ENCODE measurements at places on chromosomes 11 and 22.
A peak's percentile ranks its signal among the peaks of the same experiment; 100 is the strongest.

- no peak for DNase-seq
These were observed 22.6 kb downstream of the TPBGL start for GRCh38 chr11:75262961-75263852.

GRCh38 chr11:76161261-76161961 is 44.9 kb downstream of the WNT11 start:
- DNase-seq, result no peak

DNA sequence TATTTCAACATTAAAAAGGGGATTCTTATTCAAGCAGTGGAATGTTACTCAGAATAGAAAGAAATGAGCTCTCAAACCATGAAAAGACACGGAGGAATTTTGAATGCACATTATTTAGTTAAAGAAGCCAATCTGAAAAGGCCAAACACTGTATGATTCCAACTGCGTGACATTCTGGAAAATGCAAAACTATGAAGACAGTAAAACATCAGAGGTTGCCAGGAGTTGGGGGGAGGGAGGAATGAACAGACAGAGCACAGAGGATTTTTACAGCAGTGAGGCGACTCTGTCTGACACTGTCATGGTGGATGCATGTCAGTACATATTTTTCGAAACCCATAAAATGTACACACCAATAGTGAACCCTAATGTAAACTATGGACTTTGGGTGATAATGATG is 22.9 kb upstream of the THY1 start:
- no peak for DNase-seq

- DNase-seq, result peak; percentile 91
These were observed 6.0 kb upstream of the IFT27 start for GRCh38 chr22:36781656-36782627.

DNA sequence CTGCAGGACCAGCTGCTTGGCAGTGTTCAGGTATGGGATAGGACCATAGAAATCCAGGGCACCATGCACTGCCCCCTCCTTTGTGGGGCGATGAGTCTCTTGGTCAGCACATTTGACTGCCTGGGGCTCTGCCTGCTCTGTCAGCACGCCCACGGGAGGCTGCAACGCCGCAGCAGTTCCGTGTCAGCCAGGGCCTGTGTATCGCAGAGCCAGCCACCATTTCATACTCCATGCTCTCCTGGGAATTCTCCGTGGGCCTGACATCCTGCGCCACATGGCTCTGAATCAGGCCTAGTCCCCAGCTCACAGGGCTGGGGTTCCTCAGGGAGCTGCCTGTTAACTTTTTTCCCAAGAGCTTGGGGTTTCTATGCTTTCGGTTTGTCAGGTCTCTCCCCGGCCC is 16.9 kb upstream of the RELT start:
- no peak for DNase-seq

DNA sequence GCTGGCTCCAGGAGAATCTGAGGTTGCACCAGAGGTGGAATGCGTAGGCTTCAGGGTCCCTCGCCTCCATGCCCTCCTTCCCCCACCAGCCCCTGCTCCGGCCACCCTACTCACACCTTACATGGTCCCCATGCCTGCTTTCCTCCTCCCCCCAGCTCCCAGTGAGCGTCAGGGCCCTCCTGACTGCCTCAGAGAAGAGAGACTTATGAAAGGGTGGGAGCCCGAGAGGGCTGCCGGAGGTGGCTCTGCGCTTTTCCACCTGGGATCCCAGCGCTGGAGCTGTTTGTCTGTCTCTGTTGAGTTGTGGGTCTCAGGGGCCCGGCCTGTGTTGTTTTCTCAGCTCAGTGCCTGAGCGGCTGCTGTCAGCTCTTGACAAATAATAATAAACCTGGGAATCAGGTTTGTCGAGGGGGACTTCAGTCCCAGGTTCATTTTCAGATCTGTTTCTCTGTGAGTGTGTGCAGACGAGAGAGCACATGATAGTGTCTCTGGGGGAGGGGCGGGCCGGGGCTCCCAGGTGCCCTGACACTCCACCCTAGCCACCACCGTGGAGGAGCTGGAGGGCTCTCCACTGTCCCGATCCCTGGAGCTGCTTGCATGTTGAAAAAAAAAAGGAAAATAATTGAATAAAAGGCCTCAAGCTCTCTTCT is 153.7 kb downstream of the FEZ1 start:
- DNase-seq, result no peak

DNA sequence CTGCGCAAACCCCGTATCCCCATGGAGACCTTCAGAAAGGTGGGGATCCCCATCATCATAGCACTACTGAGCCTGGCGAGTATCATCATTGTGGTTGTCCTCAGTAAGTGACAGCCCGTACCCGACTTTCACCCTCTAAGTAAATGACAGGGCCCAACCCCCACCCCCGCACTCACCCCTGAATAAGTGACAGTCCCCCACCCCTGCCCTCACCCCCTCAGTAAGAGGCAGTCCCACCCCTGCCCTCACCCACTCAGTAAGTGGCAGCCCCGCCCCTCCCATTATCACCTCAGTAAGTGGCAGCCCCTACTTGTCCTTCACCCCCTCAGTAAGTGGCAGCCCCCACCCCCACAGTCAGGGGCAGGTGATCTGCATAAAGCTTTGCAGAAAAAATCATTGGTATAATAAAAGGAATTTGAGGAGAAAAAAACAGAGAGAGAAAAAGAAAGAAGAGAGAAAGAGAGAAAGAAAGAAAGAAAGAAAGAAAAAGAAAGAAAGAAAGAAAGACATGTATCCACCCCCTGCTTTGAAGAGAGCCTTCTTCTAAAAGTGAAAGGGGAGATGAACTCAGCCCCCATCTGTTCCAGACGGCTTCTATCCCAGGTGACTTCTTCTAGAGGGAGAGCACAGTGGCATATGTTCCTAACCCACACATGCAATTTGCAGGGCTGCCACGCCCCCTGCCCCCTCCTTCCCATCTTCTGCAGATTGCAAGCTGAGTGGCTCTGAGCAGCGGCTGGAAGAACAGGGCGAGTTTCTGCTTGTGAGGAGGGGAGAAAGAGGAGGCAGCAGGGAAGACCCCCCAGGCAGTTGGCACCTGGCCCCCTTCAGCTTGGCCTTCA is 12.5 kb upstream of the SMIM35 start:
- DNase-seq, result no peak

GRCh38 chr11:36065436-36065835 is 121.6 kb downstream of the LDLRAD3 start:
- no peak for DNase-seq

DNA sequence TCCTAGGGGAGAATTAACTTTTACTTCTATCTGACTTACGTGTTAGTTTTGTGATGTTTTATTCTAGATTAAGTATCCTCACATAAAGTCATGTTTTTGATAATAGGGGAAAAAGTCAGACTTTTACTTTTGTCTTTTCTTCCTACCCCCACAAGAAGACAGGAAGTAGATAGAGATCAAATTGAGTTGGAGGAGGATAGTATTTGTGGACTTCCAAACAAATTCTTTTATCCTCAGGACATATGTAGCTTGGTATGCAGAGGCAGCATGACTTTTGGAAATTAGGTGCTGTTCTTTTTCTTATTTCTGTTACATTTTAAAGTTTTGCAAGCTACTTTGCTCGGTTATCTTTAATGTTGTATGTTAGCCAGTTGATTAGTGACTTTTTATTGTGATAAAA is 61.4 kb downstream of the MTMR3 start:
- no peak for DNase-seq

- DNase-seq, result no peak
These were observed 1462.9 kb upstream of the RAG2 start for GRCh38 chr11:38060920-38061319.

DNA sequence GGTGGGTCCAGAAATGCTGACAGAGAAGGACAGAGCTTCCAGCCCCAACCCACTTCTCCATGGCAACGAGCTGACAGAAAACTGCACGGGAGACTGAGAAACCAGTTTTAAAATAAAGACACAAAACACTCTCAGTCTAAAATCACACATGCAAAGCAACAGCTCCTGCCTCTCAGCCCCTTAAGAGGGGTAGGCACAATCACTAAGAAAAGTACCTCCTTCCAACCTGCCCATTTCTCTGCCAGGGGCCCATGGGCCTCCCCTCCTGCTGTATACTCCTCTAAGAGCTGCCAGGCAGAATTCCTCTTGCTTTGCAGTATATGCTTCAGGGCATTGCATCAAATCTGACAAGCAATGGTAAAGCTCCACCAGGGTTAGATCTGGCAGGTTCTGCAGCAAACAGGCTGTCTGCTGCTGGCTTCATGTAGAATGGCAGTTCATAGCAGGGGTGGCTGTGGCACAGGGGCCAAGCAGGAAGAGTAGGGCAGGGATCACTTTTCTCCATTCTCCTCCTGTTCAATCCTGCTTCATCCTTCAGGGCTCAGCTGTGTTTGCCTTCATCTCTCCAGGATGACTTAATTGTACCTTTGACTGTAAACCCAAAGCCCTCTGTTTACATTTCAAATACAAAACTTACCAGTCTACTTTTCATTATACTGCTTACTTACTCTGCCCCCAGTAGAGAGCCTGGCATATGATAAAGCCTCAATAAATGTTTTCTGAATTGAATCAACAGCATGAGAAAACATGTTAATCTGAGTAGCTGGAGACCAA is 77.7 kb downstream of the KCNC1 start:
- no peak for DNase-seq

GRCh38 chr11:120695426-120695825 is 183.9 kb downstream of the GRIK4 start:
- no peak for DNase-seq

DNA sequence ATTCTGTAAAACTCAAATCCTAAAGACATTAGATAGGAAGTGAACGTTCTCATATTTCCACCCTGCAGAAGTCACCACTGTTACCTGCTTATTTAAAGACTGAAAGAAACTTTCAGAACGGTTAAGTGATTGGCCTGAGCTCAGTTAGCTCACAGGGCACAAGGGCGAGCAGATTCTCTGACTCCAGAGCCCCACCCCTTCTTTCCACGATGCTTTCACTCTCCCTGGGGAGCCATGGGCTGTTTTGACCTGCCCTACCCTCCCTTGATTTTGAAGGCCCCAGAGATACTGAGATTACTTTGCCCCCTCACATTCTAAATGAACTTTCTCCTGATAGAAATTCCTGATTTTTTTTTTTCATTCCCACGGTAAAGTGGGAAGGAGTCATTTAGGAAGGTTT is 33.9 kb downstream of the ARHGAP1 start:
- DNase-seq, result no peak

DNA sequence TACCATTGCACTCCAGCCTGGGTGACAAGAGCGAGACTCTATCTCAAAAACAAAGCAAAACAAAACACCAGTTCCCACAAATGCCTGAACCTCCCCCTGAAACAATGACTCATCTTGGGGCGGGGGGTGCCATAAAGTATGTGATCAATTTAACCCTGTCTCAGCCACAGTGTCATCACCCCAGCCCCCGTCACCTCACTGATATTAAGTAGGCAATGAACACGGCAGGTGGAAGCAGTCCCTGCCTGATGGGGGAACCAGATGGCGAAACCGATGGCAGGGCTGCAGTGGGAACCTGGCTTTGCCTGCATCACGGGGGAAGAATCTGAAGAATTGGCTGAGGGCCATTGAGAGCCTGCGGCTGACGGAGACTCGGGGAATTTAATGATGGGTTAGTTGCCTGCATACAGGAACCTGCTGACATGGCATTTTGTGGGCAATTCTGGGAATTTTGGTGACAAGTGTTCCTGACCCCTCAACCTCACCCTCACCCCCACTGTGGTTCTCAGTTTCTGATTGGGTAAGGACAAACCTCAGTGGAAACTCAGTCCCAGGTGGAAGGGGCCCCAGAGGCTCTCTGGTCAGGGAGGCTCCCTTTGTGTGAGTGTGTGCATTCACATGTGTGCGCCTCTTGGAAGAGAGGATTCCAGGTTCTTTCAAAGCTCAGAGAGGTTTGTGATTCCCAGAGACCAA is 39.1 kb upstream of the SHISAL1 start:
- DNase-seq, result peak; percentile 59

- no peak for DNase-seq
These were observed 4.4 kb upstream of the SYTL2 start for GRCh38 chr11:85815186-85815931.

DNA sequence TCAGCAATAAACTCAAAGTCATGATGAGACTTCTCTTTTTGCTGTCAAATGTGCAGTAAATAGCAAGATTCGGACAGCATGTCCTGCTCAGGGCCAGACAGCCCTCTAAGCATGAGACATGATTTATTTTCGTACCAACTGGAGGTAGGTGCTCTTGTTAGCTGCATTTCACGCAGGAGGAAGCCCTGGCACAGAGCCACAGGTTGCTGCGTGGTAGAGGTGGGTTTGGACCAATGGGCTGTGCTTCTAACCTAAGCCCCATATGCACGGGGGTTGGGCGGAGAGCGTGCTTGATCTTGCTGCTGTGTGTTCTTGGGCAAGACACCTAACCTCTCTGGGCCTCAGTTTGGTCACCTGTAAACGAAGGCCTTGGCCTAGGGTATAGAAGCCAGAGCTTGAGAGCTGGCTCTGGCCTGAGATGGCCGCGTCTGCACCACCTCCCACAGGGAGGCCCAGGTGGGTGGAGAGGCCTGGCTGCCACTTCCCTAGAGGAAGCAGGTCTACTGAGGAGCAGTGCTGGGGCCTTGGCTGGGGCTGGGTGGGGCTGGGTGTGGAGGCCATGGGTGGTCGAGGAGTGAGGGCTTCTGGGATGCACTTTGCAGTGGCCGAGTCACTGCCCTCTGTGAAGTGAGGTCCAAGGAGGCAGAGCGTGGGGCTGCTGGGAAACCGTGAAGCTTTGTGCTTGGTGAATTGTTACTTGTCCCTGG is 38.5 kb upstream of the GRAMD4 start:
- no peak for DNase-seq

- DNase-seq, result no peak
These were observed 91.9 kb downstream of the LRRC32 start for GRCh38 chr11:76578654-76579055.

GRCh38 chr11:64772303-64773018 is 5.9 kb downstream of the SF1 start:
- DNase-seq, result no peak

- no peak for DNase-seq
These were observed 28.9 kb upstream of the ISX start for GRCh38 chr22:35037089-35037488.

GRCh38 chr22:25410849-25411248 is 153.6 kb upstream of the GRK3 start:
- no peak for DNase-seq

GRCh38 chr11:923691-924405 is 1.8 kb upstream of the AP2A2 start:
- no peak for DNase-seq

GRCh38 chr22:44878483-44879300 is 126.3 kb downstream of the ARHGAP8 start:
- no peak for DNase-seq

DNA sequence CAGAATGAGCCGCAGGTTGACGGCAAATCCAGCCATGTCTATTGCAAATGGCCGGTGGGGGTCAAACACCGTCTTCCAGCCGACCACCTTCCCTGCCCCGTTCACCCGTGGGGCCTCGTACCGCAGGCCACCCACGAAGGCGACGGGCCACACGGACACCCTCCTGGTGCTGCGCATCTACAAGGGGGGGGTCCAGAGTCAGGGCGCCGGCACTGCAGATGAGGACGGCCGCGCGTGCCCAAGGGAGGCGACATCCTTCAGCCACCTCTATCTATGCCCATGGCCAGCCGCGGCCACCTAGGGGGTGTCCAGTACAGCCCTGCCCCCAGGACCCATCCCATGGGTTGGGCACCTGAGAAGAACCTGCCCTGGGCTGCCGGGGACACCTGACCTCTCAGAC is 29.2 kb downstream of the B3GAT1 start:
- DNase-seq, result no peak

GRCh38 chr11:69641681-69642548 is 959 bp downstream of the CCND1 start:
- no peak for DNase-seq

Data from stimulated activated CD4-positive, alpha-beta T cell treated with anti-CD3 and anti-CD28 coated beads, Interleukin-15, amount 100 ng/mL, for 24 hours (primary cell).